ENCODE measurements at places on chromosomes 12 and 14.

DNA sequence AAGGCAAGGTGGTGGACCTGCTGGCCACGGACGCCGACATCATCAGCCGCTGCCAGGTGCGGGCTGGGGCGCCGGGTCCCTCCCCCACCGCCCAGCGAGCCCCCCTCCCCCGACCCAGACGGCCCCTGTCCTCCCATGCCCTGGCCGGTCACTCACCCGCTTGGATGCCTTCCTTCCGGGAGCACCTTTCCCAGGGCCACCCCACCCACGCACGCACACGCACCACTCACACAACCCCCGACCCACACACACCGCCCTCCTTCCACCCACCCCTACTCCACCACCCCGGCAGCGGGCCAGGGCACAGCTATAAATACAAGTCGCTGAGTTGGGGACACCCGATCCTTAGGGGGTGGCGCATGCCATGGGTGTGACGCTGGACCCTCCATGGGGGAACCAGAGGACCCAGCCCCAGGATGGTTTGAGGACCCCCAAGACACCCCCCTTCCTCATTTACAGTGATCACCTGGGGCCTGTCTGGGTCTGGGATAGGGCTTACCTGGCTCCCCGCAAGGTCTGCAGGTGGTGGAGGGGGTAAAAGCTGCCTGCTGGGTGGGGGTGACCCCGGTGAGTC lies 465 bp downstream of the ADSS1 start:
- DNase-seq, result no peak

DNA sequence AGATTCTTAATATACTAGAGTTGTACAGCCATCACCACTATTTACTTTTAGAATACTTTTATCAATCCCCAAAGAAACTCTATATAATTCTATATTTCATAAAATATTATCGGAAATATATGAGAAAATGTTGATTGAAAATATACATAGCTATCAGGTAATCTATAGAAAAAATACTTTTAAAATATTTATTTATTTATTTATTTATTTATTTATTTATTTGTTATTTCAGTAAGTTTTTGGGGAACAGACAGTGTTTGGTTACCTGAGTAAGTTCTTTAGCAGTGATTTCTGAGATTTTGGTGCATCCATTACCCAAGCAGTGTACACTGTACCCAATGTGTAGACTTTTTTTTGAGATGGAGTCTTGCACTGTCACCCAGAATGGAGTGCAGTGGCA lies 206.6 kb upstream of the DAAM1 start:
- no peak for DNase-seq

DNA sequence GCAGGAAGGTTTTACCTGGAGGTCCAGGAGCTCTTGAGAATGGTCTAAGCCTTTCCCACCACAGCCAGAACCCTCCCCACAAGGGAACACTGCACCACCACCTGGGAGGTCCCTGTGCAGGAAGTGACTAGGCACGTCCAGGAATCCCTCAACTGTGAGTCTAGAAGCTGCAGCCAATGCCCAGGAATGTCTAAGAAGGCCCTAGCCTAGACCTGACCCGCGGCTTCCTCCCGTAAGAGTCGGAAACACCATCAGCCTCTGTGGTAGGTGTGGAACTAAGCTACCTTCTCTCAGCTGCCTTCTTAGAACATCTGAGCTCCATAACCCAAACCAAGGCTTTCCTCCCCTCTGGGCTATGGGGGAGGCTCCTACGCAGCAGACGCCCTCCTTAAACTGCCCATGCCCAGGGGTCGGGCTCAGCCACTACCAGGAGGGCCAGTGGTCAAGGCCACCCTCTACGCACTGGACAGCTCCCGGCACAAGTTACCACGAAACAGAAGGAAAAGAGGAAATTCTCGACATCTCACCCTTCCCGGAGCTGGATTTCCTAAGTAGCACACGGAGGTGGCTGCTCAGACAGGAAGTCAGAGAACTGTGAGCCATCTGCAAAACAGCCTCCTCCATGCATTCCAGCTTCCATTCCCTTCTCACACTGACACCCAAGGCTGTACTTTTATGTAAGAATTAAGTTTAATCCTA lies 25.5 kb downstream of the ZFYVE21 start:
- DNase-seq, result no peak

DNA sequence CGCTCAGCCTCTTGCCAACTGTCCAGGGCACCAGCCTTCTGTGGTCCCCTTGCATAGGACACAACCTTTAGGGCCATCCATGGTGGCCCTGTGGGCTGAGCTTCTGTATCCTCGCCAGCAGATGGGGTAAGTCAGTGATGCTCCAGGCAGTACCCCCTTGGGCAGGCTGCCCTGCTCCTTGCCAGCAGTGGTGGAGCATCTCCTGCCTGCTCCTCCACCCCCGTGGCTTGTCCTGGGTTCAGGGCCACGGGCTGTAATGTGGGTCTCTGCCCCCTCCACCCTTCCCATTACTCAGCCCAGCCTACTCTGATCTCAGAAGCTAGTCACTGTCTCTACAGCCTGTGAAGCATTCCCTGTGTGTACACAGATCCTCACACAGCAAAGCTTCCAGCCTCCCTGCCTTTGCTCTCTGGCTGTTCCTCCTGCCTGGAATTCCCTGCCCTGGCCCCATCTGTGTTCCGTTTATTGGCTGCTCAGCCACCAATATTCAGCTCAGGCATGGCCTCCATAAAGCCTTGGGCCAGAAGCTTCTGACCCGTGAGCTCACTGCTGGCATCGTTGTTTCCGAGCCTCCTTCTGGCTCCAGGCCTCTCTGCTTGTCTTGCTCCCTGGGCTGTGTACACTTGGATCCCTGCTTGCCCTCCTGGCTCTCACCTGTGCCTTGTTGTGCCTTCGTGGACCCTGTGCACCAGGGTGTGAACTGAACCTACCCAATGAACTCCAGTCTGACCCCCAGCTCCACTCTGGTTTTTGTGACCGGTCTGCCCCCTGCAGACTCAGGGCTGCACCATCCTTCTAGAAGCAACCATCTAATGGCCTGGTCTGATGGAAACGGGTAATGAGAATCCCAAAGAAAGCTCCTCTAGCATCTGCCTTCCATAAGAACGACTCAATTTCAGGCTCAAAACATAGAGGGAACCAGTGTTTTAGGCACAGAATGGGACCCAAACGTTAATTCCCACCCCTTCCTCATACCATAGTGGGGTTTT lies 177.0 kb upstream of the PRMT8 start:
- DNase-seq, result no peak

DNA sequence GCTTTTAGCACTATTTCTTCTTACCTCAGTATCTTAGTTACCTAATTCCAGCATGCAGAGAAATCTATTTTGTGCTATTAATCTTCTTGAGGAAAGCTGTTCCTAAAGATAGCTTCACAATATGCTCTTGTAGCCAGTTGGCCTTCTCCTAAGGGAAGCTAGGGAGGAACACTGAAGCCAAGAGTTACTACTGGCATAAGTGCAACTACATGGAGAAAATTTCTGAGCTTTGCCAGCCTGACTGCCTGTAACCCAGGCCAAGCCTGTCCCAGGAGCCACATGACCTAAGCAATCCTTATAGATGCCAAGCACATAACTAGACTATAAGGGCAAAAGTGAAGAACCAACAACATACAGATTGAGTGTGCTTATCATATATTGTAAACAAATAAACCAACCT lies 890.2 kb downstream of the FLRT2 start:
- no peak for DNase-seq

DNA sequence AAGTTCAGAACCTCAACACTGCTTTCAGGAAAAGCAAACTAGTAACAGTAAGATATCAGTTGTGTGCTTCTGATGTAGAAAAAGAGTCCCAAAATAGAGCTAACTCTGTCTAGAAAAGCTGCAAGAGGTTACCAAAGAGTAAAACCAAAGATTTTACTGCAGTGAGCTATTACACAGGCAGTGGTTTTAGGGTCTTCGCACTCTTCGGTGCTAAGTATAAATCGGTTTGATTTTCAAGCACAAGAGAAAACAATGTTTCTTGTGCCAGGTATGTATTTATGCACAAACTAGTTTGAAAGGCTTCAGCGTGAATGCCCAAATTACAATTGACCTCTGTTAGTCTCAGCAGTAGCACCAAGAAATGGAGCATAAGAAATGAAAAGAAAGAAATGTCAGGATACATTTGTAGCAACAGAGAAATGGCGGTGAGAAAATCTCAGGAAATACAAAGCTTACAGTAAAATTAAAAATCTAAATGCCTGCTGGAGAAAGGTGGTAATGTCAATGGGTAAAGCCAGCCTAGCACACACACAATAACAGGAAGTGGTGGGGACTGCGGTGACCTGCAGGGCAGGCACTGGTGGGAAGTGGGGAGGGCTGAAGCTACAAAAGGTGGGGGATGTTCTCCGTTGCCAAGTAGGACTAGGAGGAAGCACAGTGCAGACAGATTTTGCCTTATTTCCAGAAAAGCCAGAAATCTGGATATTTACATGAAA lies 18.0 kb upstream of the DYRK2 start:
- no peak for DNase-seq

GRCh38 chr14:103204852-103205540 lies 81.7 kb downstream of the TNFAIP2 start:
- DNase-seq, result peak; percentile 14

GRCh38 chr12:77401770-77402081 lies 336.4 kb upstream of the E2F7 start:
- no peak for DNase-seq

GRCh38 chr12:95963096-95963495 lies 20.0 kb downstream of the AMDHD1 start:
- peak; percentile 24 for DNase-seq

DNA sequence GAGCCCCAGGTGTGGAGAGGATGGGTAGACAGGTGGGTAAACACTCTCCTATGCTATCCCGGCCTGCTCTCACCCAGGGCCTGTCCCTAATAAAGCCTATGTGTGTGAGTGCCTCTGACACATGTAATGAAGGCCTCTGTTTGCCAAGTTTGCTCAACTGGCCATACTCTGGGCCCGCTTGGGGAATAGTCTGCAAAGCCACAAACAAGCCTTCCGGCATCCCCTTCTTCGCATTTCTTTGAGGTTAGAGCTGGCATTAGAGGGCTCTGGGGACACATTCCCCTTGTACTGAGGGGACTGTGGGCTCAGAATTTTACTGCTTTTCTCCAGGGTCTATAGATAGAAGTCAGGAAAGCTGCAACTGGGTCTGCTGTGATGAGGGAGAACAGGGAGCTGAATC lies 240.5 kb downstream of the C12orf75 start:
- DNase-seq, result no peak

DNA sequence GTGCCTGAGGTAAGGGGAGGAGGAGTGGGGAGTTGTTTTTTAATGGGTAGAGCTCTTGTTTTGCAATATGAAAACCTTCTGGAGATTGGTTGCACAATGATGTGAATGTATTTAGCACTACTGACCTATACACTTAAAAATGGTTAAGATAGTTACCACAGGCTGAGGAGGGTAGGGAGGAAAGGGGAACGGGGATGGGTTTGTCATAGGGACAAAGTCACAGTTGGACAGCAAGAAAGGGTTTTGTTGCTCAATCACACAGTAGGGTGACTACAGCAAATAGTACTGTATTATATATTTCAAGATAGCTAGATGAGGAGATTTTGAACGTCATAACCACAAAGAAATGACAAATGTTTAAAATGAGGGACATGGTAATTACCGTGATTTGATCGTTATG lies 1562.4 kb downstream of the AACS start:
- DNase-seq, result peak; percentile 45

- DNase-seq, result peak; percentile 28
Measured at GRCh38 chr14:61388173-61388975, 67.0 kb downstream of the PRKCH start.

- DNase-seq, result no peak
Measured at GRCh38 chr12:79964100-79964627, 29.3 kb upstream of the PPP1R12A start.

DNA sequence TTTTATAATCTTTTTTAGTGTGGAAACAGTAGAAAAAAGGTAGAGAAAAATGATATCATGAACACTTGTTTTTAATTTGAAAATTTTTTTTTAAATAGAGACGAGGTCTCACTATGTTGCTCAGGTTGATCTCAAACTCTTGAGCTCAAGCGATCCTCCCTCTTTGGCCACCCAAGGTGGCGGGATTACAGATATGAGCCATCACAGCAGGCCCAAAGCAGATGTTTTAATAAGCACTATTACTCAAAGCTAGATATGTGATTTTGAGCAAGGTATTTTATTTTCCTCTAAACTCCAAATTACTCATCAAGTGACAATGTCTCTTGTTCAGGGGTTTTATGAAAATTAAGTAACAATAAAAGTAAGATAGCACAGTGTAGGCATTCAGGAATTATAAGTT lies 10.7 kb upstream of the WDR89 start:
- no peak for DNase-seq

GRCh38 chr12:53765891-53766290 lies 14.1 kb upstream of the CISTR start:
- DNase-seq, result no peak

DNA sequence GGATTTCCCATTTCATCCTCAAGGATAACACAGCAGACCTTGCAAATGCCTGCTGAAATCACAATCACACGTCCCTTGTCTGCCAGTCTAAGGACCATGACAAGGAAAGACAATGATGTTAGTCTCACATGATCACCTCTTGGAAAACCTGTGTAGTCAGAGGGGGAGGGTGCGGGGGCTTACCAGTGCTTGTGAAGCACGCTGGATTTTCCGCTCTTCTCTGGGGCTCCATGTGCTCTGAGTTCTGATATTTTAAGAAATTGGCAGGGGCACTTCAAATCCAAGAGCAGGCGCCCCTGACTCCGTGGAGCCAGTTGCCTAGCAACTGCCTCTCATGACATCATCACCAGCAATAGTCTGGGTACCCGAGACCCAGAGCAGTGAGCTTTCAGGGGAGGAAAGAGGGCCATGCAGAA lies 200.9 kb upstream of the C14orf180 start:
- no peak for DNase-seq

DNA sequence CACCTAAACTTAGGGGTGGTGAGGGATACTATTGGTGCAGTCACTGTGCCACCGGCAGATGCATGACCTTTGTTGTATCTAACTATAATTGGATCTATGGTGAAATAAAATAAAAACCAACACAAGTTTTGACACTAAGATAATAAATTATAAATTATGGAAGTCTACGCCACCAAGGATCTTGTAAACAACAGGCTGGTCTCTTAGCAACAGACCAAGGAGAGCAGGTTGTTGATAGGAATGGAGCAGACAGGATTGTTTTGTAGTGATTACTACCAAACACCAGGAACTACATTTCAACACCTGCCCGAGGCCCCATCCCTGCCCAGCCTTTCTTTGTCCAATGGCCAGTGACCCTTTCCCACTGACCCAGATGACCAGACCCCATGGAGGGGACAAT lies 1178.0 kb downstream of the VRK1 start:
- no peak for DNase-seq

GRCh38 chr14:21236948-21237797 lies 32.1 kb downstream of the HNRNPC start:
- DNase-seq, result no peak

GRCh38 chr12:57091638-57092528 lies 3.0 kb downstream of the NAB2 start:
- no peak for DNase-seq

- peak; percentile 75 for DNase-seq
Measured at GRCh38 chr14:85416771-85417170, 113.2 kb upstream of the FLRT2 start.

Data from MCF 10A (cell line).